ENCODE measurements at places on chromosomes 5 and 9. TPM values are rescaled to one million over a fixed set of nuclear protein-coding genes. Genes with fewer than 3 reads are reported as not detected.

Gene SLC25A48
- not detected for total RNA-seq

Gene SPINK6
- not detected for total RNA-seq

Gene RECK
- 32.8 TPM for total RNA-seq

Gene OR13J1
- not detected for total RNA-seq

Gene ANGPTL2
- total RNA-seq, result 19.9 TPM
